ENCODE measurements at places on chromosomes 16 and 17.

GRCh38 chr17:975371-975915 lies 4.1 kb downstream of the NXN start:
- DNase-seq = no peak

GRCh38 chr16:82672676-82673075 lies 45.9 kb downstream of the CDH13 start:
- no peak for DNase-seq

- no peak for DNase-seq
Observed at GRCh38 chr17:44865231-44865660, 17.6 kb downstream of the HIGD1B start.

GRCh38 chr16:63230421-63231040 lies 1194.3 kb upstream of the CDH8 start:
- no peak for DNase-seq

GRCh38 chr16:49473773-49474172 lies 100.2 kb downstream of the C16orf78 start:
- no peak for DNase-seq

DNA sequence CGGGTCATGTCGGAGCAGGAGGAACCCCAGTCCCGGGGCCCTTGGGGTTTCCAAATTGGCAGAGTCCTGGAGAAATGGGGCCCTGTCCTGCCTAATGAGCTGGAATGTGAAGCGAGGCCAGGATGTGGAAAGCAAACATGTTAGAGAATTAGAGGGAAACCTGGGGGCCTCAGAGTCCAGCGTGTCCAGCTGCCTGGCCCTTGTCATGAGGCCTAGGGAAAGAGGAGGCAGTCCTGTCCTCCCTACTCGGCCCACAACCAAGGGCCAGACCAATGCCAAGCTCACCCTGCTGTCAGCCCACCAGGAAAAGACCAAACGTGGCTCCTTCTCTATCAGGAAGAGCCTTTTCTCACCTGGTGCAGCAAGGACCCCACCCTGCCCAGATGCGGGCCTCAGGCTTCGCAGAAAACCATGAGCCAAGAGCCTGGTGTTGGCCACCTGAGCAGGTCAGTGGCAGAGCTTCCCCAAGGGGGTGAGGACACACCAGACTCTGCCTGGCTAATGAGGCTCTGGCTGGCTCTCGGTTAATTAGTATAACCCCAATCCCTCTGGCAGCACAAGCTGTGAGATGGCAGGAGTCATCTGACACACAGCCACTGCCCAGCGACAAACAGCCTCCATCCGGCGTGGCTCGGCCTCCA lies 10.1 kb downstream of the TEKT5 start:
- DNase-seq = no peak

- DNase-seq = no peak
Observed at GRCh38 chr16:84597528-84597896, 20.4 kb downstream of the COTL1 start.

DNA sequence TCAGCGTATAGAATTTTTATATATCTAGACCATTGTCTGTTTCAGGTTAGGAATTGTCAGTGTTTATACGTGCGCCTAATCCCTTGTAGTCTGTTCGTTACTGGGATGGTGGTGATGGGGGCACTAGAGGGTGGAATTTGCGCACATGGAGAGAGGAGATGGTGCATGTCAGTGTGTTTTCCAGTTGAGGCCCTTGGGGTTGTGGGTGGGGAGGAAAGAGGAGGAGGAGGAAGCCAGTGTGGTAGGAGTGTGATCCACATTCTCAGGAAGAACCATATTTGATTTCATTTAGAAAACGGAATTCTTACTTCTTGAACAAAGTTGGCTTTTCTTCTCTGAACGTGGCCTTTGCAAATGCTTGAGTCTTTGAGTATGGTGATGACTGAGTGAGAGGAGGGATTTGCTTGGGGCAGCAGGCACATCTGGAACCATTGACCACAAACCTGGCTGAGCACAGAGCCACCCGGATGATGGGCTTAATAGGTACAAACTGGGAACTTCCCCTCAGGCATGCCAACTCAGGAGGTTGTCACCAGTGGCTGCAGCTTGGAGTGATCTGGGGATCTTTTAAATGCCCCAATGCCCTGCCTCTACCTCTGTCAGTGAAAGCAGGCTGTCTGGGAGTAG lies 98.9 kb downstream of the PRKCB start:
- no peak for DNase-seq

DNA sequence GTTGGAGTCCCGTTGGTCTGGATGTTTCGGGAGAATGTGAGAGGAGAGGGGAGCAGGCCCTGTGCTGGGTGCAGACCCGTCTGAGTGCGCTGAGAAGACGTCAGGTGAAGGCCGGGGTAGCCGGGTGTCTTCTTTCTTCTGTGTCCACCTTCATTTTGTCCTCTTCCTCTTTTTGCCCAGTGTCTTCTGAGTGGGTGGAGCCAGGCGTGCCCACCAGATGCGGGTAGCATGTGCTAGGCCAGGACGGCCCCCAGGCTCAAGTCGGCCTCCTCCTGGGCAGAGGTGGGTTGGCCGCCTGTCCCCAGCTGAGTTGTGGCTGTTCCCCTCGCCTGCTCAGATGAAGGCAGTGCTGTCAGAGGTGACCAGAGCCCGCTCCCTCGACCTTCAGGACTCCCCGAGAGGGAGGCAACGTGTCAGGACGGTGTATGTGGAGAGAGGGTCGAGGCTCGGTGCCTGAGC lies 3.5 kb downstream of the METRNL start:
- no peak for DNase-seq

DNA sequence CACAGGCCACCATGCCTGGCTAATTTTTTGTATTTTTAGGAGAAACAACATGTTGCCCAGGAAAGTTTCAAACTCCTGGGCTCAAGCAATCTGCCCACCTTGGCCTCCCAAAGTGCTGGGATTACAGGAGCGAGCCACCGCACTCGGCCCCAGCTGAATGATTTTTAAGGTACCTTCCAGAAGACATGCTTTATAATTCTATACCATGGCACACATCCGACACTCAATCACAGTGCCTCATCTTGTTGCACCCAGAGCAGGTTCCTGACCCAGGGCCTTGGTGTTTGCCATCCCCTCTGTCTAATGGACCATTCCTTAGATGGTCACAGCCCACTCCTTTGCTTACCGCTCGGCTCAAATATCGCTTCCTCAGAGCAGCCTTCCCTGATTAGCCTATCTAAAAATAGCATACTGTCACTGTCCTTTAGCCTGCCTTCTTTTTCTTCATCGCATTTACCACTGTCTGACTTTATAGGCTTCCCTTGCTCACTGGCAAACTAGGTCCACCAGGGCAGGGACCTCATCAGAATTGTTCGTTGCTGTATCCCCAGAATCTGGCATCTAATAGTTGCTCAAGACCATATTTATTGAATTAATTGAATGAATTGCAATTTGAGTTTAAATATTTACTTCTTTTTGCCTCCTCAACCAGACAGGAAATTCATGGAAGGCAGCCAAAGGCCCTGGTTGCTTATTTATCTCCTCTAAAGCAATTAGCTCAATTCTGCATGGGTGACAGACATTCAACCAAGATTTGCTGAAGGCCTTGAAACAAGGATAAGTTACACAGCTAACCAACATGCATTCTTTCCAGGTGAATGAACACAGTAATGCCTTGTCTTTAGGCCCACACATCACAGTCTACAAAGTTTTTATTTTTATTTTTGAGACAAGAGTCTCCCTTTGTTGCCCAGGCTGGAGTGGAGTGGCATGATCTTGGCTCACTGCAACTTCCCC lies 6.3 kb upstream of the TENT4B start:
- DNase-seq = no peak

DNA sequence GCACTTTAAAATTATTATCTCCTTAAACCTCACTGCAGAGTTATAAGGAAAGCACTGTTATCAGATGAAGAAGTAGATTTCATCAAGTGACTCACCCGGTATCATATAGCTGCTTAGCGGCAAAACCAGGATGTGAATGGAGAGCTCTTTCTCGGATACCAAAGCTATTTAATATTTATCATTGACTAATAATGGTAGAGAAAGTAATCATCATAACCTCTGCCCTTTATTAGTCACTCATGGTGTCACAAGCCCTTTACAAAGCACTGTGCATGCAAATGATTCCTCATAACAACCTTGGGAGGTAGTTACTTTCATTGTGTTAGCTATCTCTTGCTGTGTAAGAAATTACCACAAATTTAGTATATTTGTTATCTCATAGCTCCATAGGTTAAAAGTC lies 592.9 kb downstream of the MAF start:
- DNase-seq = no peak

GRCh38 chr16:11429123-11429522 lies 83.9 kb downstream of the RMI2 start:
- no peak for DNase-seq

DNA sequence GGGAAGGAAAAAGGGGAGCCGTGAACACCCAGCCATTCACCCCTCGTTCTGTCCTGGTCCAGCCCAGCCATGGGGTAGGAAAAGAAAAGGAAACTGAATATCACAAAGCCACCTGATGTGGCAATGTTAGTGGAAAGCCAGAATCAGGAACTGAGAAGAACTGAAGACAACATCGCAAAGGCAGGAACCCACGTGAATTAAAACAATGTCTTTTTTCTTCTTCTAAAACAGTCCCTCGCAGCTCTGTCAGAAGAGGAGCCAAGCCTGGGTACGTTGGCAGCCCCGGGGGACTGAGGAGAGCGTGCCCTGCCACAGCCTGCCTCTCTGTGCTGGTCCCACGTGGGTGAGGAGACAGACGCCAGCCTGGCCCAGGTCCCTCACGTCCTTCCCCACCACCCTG lies 55.0 kb downstream of the ZNF423 start:
- no peak for DNase-seq

DNA sequence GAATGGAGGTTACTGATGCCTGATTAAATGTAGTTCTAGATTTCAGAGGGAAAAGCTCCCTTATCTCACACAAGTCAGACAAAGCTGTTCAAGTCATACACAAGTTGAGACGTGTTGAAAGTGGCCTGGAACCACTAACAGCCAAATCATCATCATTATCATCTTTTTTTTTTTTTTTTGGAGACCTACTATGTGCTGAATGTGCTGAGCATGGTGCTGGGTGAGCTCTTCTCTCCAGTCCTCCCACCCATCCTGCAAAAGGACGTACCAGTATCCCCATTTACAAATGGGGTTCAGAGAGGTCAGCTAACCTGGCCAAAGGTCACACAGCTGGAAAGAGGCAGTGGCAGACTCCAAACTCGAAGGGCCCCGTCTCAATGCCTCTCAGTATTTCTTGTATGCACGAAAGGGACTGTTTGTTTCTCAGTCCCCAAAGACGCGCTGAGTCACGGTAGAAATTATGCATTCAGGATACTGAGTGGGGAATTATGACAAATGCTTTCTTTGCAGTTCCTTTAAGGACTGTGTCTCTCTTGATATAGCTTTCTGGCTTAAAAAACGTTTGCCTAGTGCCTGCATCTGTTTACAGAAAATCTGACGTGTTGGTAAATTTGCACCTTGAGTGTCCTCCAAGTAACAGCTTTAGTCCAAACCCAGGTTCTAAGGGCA lies 235.5 kb downstream of the XYLT1 start:
- DNase-seq = no peak

- DNase-seq = no peak
Observed at GRCh38 chr17:231966-232807, 50.7 kb upstream of the DOC2B start.

DNA sequence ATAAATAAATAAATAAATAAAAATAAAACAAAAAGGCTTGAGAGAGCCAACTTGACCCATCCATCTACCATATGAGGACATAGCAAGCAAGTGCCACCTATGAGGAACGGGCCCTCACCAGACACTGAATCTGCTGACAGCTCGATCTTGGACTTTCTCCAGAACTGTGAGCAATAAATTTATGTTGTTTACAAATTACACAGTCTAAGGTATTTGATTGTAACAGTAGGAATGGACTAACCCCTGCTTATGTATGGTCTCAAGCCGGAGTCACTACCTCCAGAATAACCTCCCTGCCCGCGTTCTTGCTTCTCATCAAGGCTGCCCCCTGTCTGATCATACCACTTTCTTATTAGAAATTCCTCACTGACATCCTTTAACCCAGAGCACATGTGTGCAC lies 9.9 kb downstream of the SLC5A11 start:
- no peak for DNase-seq

- no peak for DNase-seq
Observed at GRCh38 chr17:80884811-80885210, 106.8 kb upstream of the CHMP6 start.

GRCh38 chr17:9890124-9890523 lies 14.9 kb downstream of the RCVRN start:
- no peak for DNase-seq

- no peak for DNase-seq
Observed at GRCh38 chr17:50638606-50638965, 3.9 kb downstream of the ABCC3 start.

DNA sequence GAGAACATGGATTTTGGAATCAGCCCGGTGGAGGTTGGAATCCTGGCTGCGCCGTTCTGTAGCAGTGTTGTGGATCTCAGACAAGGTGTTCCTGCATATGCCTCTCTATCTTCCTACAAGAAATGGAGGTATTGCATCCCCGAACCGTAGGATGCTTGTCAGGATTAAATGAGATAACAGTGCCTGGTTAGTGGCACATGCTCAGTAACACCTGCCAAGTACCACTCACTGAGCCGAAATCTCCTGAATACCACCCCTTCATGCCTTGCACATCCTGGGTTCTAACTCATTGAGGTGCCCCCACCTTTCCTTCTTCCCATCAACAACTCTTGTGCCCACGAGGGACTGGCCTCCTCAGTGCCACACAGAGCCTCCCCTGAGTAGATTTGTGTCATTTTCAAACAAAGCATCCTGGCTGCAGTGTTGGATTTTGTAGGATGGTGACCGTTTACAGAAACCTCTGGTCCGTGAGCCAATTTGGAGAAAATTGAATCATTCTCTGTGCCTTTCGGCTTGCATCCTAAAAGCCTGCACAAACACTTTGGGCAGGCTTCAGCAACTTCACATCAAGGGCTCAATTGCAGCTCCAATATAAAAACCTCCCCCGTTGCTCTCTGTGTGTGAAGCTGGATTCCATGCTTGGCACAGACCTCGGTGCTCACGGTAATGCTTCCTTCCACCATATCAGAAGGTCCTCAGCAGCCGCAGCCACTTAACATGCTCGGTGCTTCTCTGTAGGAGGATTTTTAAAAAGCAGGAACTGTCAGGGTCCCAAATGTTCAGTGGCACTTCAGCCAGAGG lies 84.2 kb downstream of the WWOX start:
- no peak for DNase-seq

DNA sequence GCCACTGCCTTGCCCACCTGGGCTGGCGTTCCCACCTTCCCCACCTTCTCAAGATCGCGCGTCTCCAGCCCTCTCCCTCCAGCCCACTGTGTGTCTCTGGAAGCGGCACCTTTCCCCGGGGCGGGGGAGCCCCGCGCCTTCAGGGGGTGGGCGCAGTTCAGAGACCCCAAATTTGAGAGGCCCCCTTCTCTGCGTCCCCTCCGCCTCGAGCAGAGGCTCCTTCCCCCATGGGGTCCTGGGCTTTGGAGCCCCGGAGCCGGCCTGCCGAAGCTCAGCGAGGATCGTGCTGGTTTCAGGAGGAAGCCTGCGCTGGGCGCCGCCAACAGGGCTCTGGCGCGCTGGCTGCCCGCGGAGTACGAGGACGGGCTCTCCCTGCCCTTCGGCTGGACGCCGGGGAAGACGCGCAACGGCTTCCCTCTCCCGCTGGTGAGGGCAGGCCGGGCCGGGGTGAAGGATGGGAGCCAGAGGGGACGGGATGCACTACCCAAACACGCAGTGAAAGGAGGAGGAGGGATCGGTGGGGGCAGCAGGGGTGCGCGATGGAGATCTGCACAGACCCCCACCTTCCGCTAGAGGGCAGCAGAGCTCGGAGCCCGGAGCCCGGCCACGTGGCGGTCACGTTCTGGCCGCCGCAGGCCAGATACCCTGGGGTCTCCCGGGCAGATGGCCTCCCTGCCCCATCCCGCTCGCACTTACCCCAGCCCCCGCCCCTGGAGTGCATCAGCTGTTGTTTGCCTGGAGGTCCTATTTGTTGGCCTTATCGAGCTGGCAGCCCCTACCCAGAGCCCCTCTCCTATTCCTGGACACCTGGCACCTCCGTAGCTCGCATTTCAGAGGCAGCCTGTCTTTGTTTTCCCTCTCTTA lies 11.1 kb downstream of the LPO start:
- no peak for DNase-seq

Measured in cerebellar nuclear complex (tissue), 1 donor.